ENCODE measurements at places on chromosomes 6 and 20.

DNA sequence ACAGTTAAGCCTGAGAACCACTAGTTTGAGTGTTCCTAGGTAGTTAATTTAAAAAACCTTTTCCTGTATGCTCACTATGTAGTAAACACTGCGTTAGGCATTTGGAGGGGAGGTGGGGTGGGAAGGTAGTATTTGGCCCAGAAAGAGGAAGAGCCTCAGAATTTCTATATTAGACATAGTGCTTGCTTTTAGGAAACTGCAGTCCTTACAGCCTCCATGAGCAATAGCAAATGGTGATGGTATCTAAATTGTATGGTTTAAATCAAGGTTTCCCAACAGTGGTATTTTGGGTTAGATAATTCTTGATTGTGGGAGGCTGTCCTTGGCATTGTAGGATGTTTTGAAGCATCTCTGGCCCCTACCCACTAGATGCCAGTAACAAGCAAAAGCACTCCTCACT is 61.5 kb upstream of the RIPOR2 start:
- no peak for DNase-seq

- no peak for DNase-seq
These were observed 61.6 kb upstream of the SNX9 start for GRCh38 chr6:157761331-157761921.

DNA sequence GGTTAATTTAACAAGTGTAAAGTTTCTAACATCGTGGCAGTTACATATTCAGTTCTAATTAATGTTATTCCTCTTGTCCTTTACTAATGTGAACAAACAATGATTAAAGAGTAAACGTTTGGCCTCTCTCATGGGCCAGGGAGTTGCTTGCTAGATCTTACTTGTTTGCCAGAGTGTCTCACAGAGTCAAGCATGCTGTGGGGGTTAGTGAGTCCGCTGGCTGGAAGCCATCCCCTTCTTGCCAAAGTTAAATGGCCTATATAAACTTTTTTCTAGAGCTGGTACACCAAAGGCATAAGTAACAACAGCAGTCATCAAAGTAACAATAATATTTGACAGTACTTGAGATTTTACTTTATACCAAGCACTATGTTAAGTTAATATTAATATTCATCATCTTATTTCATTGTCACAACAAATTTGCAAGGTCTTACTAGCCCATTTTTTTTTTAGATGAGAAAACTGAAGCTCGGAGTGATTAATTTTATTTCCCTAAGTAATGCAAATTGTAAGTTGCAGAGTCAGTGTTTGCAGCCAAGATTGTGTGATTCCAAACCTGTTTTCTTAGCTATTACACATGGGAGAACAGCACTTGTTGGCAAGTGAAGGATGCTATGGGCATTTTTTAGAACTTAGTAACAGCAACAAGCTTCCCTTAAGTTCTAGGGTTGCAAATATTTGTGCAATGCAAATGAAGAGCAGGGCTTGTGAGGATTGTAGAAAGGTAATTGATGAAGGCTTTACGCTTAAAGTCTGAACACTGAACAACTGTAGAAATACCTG is 224.5 kb downstream of the RFPL4B start:
- peak; percentile 55 for DNase-seq

DNA sequence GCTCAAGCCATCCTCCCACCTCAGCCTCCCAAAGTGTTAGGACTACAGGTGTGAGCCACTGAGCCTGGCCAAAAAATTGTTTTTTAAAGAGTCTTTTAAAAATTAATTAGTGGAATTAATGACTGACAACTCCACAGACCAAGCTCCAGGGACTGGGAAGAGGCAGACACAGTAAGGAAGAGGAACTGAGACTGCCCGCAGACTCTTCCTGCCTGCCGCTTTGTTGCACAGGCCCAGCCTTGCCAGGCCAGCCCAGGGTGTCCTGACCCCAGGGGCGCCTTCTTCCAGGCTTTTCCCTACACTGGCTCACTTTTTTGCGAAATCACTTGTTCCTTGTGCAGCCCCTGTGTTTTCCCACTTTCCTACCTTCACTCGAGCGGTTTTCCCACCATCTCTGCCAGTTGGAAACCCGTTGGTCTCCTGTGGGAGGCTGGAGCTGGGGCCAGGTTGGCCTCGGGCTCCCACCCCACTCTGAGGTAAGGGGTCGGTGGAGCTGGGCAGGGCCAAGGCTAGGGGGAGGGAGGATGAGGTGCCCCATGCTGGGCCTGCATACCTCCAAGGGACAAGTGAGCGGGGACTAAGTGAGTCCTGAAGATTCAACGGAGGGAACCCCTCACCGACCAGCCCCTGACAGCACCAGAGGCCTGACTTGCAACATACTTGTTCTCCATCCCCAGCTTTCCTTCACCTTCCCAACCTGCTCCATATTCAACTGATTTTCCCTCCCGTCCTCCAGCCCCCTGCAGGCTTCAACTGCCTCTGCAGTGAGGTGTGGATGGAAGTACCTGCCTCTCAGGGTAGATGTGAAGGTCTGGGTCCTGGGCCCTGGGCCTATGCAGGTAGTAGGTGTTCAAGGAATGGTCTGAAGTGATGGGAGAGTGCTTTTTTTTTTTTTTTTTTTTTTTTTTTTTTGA is 23.5 kb upstream of the SMIM29 start:
- DNase-seq, result no peak

GRCh38 chr6:27426045-27426620 is 37.6 kb downstream of the ZNF391 start:
- DNase-seq, result no peak
